ENCODE measurements at places on chromosomes 1 and 21.

- DNase-seq, result peak; percentile 30
Observed at GRCh38 chr1:160860840-160861505, 1.7 kb downstream of the CD244 start.

DNA sequence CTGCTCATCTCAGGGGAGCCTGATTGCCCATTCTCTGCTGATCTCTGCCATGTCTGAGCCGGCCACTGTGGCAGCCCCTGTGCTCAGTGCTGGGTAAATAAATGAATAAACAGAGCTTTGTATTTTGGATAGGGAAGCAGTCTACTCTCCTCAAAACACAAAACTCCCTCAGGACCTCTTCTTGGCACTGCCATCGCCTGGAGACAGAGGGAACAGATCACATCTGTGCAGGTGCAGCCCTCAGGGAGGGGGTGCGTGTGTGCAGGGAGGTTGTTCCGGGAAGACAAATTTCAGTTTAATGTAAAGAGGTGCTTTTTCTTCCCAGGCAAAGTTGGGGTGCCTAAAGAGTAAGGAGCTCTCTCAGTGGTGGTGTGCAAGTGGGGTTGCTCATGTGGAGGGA, 7.7 kb upstream of the FAM167B start:
- DNase-seq, result peak; percentile 21

- DNase-seq, result no peak
Observed at GRCh38 chr1:243523766-243524165, 267.9 kb downstream of the SDCCAG8 start.

DNA sequence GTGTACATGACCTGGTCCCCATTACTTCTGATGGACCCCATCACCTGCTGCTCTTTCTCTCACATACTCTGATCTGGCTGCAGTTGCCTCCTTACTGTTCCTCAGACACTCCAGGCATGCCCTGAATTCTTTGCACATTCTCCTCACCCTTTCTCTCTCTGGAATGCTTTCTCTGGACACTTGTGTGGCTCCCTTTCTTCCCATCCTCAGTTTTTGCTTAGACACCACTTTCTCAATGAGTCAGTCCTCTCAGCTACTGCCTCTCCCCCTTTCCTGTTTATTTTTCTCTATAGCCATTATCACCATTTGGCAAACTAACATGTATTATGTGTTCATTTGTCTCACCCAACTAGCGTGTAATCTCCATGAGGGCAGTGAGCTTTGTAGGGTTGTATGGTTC, 28.1 kb downstream of the PLXNA2 start:
- no peak for DNase-seq

GRCh38 chr1:41823471-41823870, 95.3 kb downstream of the HIVEP3 start:
- peak; percentile 48 for DNase-seq

DNA sequence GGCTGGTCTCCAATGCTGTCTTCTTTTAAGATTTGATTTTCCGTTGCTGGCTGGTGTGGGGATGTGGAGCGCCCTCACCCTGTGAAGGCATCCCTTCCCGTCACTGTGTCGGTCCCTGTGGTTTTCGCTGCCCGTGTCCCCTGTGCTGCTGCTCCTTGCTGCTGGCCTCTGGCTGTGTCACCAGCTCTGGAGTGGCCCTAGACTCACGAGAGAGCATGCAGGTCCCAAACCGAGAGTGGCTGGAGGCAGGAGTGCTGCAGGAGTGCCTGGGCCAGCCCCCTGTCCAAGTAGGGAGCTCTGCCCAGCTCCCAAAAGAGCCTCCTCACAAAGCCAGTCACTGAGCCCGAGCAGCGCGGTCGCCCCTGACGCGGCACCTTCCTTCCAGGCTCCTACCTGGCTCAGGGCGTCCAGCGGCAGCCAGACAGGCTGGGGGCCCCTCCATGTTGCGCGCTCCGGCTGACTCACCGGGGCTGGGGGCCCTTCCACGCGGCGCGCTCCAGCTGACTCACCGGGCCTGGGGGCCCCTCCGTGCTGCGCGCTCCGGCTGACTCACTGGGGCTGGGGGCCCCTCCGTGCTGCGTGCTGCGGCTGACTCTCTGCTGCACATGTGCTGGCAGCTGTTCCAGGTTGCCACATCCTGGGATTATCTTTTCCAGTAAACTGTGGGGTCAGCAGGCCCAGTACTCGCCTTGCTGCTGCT, 106.7 kb upstream of the COL6A1 start:
- no peak for DNase-seq

- DNase-seq, result no peak
Observed at GRCh38 chr1:246065592-246065991, 441.5 kb downstream of the SMYD3 start.

GRCh38 chr1:201637282-201638079, 98.6 kb downstream of the NAV1 start:
- DNase-seq, result peak; percentile 25

DNA sequence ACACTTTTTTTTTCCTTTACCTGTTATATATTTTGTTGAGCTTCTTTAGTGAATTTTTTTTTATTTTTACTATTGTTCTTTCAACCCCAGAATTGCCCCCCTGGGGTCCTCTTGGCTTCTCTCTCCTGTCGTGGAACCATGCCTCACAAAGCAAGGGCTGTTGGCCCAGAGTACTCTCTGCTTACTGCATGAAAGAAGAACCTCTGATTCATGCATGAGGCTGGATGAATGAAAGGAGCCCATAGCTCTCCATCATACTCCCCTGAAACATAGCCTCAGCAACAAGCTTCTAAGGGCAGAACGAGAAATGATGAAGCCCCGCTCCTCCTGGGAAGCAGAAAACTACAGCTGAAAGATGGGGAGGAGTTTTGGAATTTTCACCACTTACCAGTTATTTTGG, 1441.0 kb downstream of the BRINP3 start:
- DNase-seq, result no peak

DNA sequence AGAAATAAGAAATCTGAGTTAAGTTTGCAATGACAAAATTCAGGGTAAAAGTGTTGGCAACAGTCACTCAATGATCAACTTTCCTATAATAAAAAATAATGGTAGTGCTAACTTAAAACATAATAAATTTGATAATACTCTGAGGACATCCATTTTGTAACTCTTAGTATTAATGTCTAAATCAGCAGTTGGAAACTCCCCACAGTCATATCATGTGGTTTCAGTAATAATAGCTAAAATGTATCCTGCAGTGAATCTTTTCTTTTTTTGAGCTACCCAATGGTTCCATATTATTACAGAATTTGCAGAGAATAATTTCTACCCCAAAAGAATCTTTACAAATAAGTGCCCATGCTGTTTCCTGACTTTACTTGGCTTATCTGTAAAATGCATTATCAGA, 286.7 kb downstream of the PTPRC start:
- no peak for DNase-seq

DNA sequence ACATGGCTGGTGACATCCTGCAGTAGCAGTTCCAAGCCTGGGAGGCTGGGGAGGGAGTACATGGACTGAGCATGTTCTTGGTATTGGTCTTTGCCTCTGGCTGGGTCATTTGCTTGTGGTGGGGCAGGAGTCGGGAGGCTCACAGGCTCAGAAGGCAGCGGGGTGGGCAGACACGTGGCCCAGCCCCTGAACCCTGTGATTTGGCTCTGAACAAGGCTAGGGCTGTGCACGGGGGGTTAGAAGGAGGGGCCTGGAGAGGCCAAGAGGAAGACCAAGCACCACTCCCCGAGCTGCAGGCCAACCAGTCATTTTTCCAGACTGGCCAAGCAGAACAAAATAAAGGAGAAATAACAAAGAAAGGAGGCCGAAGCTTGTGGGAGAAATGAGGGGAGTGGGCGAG, 9.7 kb upstream of the PRELP start:
- DNase-seq, result peak; percentile 37

DNA sequence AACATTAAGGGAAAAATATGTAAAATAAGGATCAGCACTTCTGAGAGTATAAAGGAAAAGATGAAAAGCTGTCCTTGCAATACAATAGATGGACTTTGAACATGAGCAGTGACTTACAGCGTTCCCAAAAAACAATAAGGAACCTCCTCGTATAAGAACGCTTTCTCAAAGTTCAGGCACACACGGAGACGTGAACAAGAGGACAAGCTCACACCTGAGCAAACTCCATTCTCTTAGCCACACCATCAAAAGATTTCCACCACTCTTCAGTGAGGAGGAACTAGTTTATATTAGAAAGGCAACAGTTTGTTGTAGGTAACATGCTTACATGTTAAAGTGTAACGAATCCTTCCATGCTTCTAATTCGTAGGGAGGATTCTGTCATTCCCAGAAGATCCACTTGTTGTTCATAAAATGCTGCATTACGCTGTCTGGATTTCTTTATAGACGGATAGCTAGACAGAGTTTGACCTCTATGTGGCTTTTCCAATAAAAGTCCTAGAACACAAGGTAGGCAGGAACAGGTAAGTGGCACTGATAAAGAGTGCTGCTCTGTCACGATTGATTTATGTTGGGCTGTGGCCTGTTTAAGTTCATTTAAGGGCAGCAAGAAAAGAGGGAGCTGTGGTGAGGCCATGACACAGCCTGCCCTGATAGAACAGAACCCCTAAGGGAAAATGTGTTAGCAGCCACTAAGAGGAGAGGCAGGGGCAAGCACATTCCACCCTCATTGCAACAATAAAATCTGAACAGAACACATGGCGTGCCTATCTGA, 37.0 kb upstream of the ATP1A1 start:
- no peak for DNase-seq

- DNase-seq, result no peak
Observed at GRCh38 chr1:77948841-77949424, 29.9 kb downstream of the FUBP1 start.

GRCh38 chr21:42533306-42533962, 19.8 kb downstream of the SLC37A1 start:
- DNase-seq, result no peak

DNA sequence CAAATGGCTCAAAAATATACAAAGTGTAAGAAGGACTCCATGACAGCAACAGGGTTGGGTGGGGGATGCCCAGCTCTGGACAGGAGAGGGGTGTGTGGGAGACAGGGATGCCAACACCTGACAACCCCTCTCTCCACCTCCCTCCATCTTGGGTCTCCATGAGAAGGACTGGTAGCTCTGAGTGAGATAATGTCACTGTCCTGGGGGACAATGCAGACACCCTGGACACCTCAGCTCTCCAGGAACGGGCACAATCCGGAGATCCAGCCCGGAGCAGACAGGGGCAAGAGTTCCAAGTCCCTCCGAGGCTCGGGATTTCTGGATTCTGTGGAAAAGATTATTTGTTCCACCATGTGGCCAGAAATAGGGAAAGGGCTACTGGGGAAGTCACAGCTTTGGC, 122.5 kb downstream of the GLIS1 start:
- DNase-seq, result no peak

DNA sequence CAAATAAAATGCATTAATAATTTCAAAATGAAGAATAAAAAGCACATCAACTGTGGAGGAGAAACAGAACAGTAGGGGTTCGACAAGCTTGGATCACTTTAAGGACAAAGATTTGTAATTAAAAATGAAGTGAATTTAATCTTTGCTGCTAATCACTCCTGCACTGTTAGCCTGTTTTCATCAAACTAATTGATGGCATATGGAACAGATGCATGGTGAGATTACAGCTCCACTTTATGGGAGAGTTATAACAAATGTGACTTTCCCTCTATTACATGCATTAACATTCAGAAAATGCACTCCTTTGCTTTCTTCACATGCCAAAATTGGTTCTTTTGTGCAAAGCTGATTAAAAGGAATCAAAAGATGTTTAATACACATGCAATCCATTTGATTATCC, 207.2 kb upstream of the C21orf91 start:
- DNase-seq, result no peak

- no peak for DNase-seq
Observed at GRCh38 chr21:42521384-42521783, 7.7 kb downstream of the SLC37A1 start.

GRCh38 chr1:109242387-109242786, 7.0 kb upstream of the CELSR2 start:
- no peak for DNase-seq

GRCh38 chr1:40399984-40400704, 26.6 kb downstream of the SMAP2 start:
- DNase-seq, result no peak

DNA sequence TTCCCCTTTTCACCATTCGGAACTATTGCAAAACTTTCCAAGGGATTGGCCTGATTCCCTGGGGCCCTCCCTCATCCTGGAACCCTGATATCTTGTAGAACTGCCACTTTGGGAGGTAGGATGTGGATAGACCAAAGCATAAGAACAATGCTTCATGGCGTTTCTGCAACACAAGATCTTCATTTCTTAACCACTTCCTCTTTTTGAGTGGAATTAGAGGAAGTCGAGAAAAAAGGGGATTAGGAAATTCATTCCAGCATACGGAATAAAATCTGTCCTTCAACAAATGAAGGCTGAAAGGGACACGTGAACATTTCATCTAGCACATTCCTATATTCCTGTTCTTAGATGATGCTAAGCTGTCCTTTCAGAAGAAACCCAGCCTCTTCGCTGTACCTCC, 149.3 kb downstream of the HUNK start:
- no peak for DNase-seq

- no peak for DNase-seq
Observed at GRCh38 chr1:51715369-51715768, 98.5 kb downstream of the OSBPL9 start.

DNA sequence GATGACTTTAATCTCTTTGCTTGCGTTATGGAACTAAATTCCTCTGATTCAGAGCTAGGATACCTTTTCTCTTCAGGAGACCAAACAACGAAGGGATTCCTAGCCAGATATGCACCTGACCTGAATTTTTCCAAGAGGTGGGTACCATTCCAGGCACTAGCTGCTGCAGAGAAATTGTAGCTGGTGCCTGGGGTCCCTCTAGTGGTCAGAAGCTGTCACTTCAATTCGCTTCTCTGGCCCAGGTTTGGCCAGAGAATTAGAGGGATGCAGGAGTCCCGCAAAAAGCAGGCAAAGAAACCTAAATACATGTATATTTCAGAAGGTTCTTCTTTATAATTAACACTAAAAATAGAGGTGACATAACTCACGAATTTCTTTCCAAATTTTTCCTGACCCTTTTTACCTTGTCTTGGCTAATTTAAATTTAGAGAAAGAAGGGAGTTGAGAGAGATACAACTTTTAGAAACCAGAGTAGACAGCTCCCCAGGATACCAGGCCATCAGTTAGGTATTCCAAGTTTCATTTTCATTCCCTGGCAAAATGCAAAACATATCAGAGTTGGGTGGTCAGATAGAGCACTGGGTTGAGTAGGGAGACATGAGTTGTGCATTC, 9.6 kb downstream of the ACKR1 start:
- peak; percentile 57 for DNase-seq

DNA sequence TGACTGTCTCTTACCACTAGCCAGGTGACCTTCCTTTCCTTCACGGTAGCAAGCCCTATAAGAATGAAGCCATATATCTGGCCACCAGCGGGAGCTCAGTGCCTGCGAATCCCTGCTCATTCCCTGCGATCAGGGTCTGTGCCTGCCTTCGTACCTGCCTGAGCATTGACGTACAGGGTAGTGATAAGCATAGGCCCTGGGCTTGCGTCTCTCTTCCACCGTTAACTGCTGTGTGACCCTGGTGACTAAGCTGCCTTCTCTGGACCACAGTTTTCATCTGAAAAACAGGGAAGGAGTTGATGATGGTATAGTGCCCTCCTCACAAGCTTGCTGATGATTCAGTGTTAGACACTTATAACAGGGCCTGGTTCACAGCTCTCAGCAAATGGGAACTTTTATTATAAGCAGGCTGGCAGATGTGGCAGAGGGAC, 4.1 kb downstream of the ZC3H12A start:
- DNase-seq, result no peak
